ENCODE measurements at places on chromosomes 7 and 10.
A peak's percentile ranks its signal among the peaks of the same experiment; 100 is the strongest.

DNA sequence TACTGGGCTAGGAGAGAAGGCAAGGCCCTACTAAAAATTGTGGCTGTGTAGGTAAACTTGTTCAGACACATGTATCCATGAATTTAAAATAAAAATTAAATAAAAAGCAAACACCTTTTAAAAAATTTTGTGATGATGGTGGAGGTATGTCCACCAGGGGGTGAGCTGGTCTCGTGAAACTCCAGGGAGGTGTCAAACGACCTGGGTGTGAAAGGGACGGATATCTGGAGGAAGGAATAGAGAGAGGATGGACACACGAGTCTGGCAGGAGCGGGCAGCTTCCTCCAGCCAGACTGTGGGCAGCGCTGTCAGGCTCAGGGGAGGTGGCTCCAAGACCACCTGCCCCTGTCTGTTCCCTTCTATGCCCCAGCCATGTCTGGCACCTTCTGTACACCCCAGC lies 34.8 kb upstream of the DMBT1 start:
- no peak for DNase-seq
- no peak overlapping the region for H3K4me3 ChIP-seq
- H3K4me1 ChIP-seq = peaks cover 17% of the 10 kb centered on the region
- H3K27ac ChIP-seq = no peak overlapping the region
- H3K36me3 ChIP-seq = peaks cover 1% of the 10 kb centered on the region

- peaks cover 11% of the 10 kb centered on the region for H3K4me1 ChIP-seq
- H3K4me3 ChIP-seq = no peak overlapping the region
- no peak overlapping the region for H3K27ac ChIP-seq
- no peak for DNase-seq
These were observed 258.8 kb downstream of the STK31 start for GRCh38 chr7:23968791-23969190.

GRCh38 chr7:24763303-24763901 lies 6.1 kb upstream of the GSDME start:
- H3K4me1 ChIP-seq = peaks cover 1% of the 10 kb centered on the region
- H3K4me3 ChIP-seq = no peak overlapping the region
- no peaks in the 10 kb centered on the region for H3K36me3 ChIP-seq
- H3K27ac ChIP-seq = no peak overlapping the region
- peaks cover 43% of the 10 kb centered on the region for H3K27me3 ChIP-seq
- no peak for DNase-seq

GRCh38 chr7:42972699-42973500 lies 40.7 kb downstream of the MRPL32 start:
- peak; percentile 89 for DNase-seq
- peaks cover 21% of the 10 kb centered on the region for H3K4me1 ChIP-seq

GRCh38 chr7:47661051-47661714 lies 79.3 kb upstream of the TNS3 start:
- DNase-seq = no peak
- no peak overlapping the region for H3K4me3 ChIP-seq
- H3K36me3 ChIP-seq = no peaks in the 10 kb centered on the region

DNA sequence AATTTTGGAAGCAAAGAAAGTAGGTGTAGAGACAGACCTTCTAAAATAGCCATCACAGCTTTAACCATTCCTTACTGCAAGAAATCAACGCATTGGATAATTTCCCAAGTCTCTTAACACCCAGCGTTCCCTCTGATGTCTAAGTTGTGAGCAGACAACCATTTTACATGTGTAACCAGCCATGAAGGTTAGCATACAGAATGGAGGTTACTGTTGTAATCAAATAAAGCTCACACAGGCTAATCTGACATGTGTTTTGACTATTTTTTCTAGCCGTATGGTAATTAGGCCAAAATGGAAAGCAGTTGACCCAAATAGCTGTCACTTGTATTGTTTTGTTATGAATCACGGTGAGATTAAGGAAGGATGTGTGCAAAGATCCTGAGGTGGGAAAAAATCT lies 336.4 kb downstream of the RNLS start:
- no peak overlapping the region for H3K4me3 ChIP-seq
- no peaks in the 10 kb centered on the region for H3K27me3 ChIP-seq
- H3K36me3 ChIP-seq = no peaks in the 10 kb centered on the region
- H3K27ac ChIP-seq = no peak overlapping the region
- DNase-seq = no peak

DNA sequence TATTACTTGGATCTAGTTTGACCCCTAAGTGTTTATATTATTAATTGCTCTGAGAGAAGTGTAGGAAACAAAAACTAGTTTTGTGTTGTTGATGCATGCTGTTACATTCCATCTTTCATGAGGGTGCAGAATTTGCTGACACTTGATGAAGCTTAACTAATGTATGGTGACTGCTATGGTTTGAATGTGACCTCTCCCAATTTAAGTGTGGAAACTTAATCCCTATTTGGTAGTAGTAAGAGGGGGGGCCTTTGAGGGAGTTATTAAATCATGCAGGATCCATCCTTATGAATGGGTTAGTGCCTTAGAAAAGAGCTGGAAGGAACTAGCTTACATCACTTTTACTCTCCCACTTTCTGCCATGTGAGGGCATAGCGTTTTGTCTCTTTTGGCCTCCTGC lies 142.5 kb downstream of the PCLO start:
- no peak for DNase-seq
- no peaks in the 10 kb centered on the region for H3K36me3 ChIP-seq
- H3K4me3 ChIP-seq = no peak overlapping the region
- H3K27me3 ChIP-seq = no peaks in the 10 kb centered on the region
- H3K27ac ChIP-seq = no peak overlapping the region

DNA sequence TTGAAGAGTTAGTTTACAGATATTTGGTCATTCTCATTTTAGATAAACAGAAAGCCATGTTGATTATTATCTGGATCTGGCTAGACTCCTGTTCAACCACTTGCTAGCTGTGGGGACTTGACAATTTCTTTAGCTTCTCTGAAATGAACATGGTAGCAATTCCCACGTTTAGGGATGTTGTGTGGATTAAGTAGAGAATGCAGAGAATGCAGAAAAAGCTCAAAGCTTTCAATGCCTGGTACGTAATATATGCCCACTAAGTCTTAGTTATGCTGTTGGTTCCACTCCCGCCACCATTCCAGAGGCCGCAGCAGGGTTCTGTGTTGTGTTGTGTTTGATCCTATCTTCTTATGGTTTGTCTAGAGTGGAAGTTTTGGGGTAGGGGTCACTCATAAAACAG lies 39.2 kb upstream of the RPA3 start:
- no peak overlapping the region for H3K4me3 ChIP-seq
- DNase-seq = no peak
- peaks cover 13% of the 10 kb centered on the region for H3K4me1 ChIP-seq
- no peak overlapping the region for H3K27ac ChIP-seq

DNA sequence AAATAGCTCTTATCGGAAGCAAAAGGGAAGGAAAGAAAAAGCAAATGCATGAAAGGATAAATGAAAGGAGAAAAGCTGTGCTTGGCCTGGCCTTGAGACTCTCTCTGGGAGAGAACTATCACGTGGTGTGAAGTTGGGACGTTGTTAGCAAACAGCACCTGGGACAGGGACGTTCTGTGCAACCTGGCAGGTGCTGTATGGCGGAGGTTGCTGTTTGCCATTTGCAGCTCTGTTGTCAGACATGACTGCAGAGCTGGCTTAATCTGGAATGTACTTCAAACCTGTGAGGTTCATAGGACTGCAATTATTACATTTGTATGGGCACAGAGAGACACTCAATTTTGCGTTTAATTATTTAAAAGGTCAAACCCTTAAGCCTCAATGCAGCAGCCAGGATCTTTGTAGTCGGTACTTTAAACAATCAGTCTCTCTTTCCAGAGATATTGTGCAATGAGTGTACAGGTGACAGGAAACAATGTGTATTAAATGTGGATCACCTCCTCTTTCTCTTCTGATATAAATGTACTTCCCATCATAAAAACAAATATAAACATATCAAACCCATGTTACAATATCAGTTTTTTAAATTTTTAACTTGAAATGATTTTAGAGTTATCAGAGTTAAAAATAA lies 800.5 kb upstream of the KCND2 start:
- H3K4me3 ChIP-seq = no peak overlapping the region
- no peaks in the 10 kb centered on the region for H3K4me1 ChIP-seq
- no peak for DNase-seq
- no peaks in the 10 kb centered on the region for H3K36me3 ChIP-seq
- H3K27me3 ChIP-seq = peaks cover 19% of the 10 kb centered on the region

- no peaks in the 10 kb centered on the region for H3K36me3 ChIP-seq
- H3K27me3 ChIP-seq = no peaks in the 10 kb centered on the region
- peaks cover 11% of the 10 kb centered on the region for H3K4me1 ChIP-seq
- DNase-seq = no peak
- H3K27ac ChIP-seq = no peak overlapping the region
These were observed 67.9 kb downstream of the CDK1 start for GRCh38 chr10:60846173-60846572.

DNA sequence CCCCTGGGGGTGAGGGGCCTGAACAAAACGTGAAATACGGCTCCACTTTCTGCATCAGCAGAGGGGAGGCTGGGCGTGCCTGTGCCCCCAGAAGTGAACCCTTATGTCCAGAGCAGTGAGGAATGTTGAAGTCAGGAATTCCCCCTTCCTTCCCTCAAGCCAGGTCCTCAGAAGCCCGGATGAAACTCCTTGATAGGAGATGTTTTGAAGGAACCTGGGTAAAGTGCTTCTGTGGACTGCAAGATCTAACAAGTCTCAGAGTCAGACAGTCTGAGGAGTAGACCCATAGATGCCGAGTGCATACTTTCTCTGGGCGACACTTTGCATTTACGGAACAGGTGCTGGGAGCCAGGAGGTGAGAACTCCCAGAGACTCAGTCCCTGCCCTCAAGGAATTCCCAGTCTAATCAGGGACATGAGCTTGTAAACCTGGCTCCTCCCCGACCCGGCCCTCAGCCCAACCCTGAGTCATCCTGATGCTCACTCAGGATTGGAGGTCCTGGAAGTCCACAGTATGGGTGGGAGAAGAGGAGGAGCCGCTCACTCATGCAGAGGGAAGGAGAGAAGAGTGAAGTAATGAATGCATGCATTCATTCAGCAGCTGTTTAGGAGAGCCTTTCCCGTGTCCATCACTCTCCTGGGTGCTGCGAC lies 179.5 kb upstream of the ITGB1 start:
- DNase-seq = no peak
- H3K27ac ChIP-seq = no peak overlapping the region
- no peak overlapping the region for H3K4me3 ChIP-seq
- no peaks in the 10 kb centered on the region for H3K36me3 ChIP-seq
- H3K27me3 ChIP-seq = no peaks in the 10 kb centered on the region

DNA sequence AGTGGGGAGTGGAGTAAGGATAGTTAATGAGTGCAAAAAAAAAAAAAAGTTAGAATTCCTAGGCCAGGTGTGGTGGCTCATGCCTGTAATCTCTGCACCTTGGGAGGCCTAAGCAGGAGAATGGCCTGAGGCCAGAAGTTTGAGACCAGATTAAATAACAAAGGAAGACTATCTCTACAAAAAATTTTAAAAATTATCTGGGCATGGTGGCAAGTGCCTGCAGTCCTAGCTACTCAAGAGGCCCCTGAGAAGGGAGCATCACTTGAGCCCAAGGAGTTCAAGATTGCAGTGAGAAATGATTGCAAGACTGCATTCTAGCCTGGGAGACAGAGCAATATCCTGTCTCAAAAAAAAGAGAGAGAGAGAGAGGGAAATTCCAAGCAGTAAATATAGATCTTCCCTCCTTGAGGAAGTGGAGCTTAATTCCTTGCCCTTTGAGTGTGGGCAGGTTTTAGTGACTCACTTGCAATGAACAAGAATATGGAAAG lies 19.5 kb upstream of the CSTF2T start:
- no peak for DNase-seq
- no peak overlapping the region for H3K4me3 ChIP-seq
- H3K36me3 ChIP-seq = no peaks in the 10 kb centered on the region
- H3K27ac ChIP-seq = no peak overlapping the region
- H3K4me1 ChIP-seq = peaks cover 3% of the 10 kb centered on the region

- no peak for DNase-seq
- no peaks in the 10 kb centered on the region for H3K27me3 ChIP-seq
- no peak overlapping the region for H3K27ac ChIP-seq
- H3K4me3 ChIP-seq = no peak overlapping the region
- no peaks in the 10 kb centered on the region for H3K4me1 ChIP-seq
- no peaks in the 10 kb centered on the region for H3K36me3 ChIP-seq
These were observed 97.3 kb downstream of the PPP1R9A start for GRCh38 chr7:95004618-95005247.

DNA sequence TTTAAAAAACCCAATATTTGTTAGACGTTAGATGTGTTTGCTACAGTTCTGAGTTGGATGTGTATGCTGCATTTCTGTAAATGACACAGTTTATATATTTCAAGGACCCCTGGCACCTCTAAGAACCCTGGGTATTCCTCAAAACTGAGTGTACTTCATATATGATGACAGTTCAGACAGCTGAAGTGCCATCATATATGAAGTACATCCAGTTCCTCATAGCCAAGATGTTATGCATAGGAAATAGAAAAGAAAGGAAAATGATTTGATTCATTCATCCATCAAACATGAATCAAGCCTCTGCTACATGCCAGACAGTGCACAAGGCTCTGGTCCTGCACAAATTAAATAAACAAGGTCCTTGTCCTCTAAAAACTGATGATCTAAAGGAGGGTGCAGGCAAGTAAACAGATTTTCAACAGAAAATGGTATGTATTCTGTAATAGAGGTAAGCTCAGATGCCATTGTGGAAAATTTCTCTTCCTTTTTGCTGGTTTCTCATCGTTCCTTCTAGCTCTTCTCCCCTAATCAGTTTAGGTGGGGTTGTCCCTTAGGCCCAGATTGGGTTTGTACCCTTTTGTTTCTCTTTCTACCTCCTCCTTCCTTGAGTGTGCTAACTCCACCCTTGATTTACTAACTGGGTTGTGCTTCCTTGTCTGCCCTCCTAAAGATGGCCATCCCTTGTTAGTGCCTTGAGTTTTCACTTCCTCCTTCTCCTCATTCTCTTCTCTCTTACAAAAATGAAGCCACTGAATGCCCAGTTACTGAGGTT lies 25.3 kb upstream of the SMIM30 start:
- no peaks in the 10 kb centered on the region for H3K4me1 ChIP-seq
- H3K27me3 ChIP-seq = peaks cover 33% of the 10 kb centered on the region
- H3K27ac ChIP-seq = no peak overlapping the region

GRCh38 chr10:43160046-43160920 lies 22.0 kb downstream of the CSGALNACT2 start:
- no peaks in the 10 kb centered on the region for H3K27me3 ChIP-seq
- H3K27ac ChIP-seq = no peak overlapping the region
- H3K36me3 ChIP-seq = peaks cover 39% of the 10 kb centered on the region
- DNase-seq = no peak
- H3K4me1 ChIP-seq = peaks cover 31% of the 10 kb centered on the region

Data from osteocyte (in vitro differentiated cells).